Mesothelial cell of epicardium (in vitro differentiated cells): ENCODE measurements at places on chromosomes 5 and 9. TPM values are rescaled to one million over a fixed set of nuclear protein-coding genes. Genes with fewer than 3 reads are reported as not detected.

Gene GOLGA1
- 19.8 to 23.6 TPM (median 23.4 TPM) in 3 replicates for total RNA-seq

Gene OGN
- total RNA-seq, result 2.2 to 3.1 TPM (median 2.6 TPM) in 3 replicates

- H3K27me3 ChIP-seq, result no peaks in the 10 kb centered on the region
- H3K4me3 ChIP-seq, result no peak overlapping the region
- H3K4me1 ChIP-seq, result peaks cover 12% of the 10 kb centered on the region
- no peak overlapping the region for H3K27ac ChIP-seq
- no peak for DNase-seq
Observed at GRCh38 chr5:144864118-144864517, 693.4 kb downstream of the KCTD16 start.

GRCh38 chr9:101311758-101312420 is 72.9 kb downstream of the BAAT start:
- no peak for DNase-seq
- H3K4me3 ChIP-seq, result no peak overlapping the region
- H3K27ac ChIP-seq, result no peak overlapping the region
- H3K4me1 ChIP-seq, result peaks cover 21% of the 10 kb centered on the region

DNA sequence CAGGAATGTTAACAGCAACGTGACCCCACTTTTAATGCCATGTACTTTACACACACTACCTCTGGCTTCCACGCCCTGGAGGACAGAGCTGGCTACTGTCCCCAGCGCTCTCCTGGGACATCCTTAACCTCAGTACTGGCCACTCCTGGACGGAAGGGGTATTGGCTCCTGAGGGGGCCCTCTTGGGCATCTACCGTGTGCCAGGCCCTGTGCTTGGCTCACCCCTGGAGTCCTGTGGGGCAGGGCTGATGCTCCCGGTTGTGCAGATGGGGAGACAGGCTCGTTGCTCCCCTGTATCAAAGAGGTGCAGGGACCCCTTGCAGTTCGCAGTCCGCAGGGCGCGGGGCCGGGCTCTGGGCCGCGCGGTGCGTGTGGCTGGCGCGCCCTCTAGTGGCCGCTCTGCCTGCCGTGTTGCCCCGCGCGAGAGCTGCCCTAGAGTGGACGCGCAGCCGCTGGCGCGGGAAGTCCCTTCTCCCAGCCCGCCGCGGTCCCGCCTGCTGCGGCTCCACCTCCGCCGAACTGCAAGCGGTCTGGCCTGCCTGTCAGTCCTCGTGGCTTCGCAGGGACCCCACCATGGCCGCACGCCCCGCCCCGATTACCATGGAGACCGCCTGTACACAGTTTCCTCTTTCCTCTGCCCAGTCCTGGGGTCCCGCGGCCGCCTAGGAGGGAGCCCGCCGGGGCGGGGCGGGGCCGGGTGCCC is at the start of gene WDR38:
TSS of gene WDR38 (plus strand) at position 632 of the 703 bp plus-strand sequence. CDS start 72 bp downstream, outside the sequence.
- peak within 1 kb of the TSS; percentile 66 for H3K4me3 ChIP-seq
- no peak within 1 kb of the TSS for H3K27ac ChIP-seq
- peak; percentile 65 for DNase-seq
- H3K27me3 ChIP-seq, result no peaks in the 10 kb centered on the region
- H3K4me1 ChIP-seq, result peaks cover 17% of the 10 kb centered on the region

DNA sequence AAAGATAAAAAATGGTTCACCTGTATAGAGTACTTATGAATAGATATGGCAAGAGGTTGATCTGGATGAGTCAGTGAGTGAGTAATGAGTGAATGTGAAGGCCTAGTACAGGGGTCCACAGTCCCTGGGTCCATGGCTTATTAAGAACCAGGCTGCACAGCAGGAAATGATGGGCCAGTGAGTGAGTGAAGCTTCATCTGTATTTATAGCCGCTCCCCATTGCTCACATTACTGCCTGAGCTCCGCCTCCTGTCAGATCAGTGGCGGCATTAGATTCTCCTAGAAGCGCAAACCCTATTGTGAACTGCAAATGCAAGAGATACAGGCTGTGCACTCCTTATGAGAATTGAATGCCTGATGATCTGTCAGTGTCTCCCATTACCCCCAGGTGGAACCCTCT is 307.7 kb upstream of the ZNF608 start:
- no peak for DNase-seq
- H3K4me3 ChIP-seq, result no peak overlapping the region
- peaks cover 46% of the 10 kb centered on the region for H3K4me1 ChIP-seq
- H3K36me3 ChIP-seq, result no peaks in the 10 kb centered on the region
- H3K27ac ChIP-seq, result no peak overlapping the region

- H3K36me3 ChIP-seq, result no peaks in the 10 kb centered on the region
- DNase-seq, result no peak
- no peak overlapping the region for H3K4me3 ChIP-seq
- H3K27me3 ChIP-seq, result peaks cover 21% of the 10 kb centered on the region
- peaks cover 8% of the 10 kb centered on the region for H3K4me1 ChIP-seq
- H3K27ac ChIP-seq, result no peak overlapping the region
Observed at GRCh38 chr5:96344678-96345577, 88.1 kb downstream of the PCSK1 start.
